ENCODE measurements at places on chromosomes 11 and 22.

- no peak for DNase-seq
Observed at GRCh38 chr22:48425091-48425506, 1402.6 kb downstream of the BRD1 start.

- DNase-seq, result no peak
Observed at GRCh38 chr22:46881373-46882118, 119.1 kb downstream of the TBC1D22A start.

GRCh38 chr11:12436266-12436665 is 58.9 kb downstream of the PARVA start:
- DNase-seq, result no peak

DNA sequence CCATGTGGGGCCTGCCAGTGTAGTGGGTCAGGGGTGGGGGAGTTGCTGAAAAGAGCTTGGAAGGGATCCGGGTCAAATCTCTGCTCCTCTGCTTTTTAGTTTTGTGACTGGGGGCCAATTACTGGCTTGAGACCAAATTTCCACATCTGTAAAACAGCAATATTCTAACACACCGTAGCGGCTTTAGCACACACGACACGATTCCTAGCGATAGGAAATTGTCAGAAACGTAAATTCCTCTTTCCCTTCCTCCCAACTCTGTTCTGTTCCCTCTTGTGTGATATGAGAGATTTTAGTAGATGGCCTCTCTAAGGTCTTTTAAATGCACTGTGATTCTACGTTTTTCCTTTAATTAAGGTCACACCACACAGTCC is 71.9 kb downstream of the MICAL2 start:
- DNase-seq, result no peak

- no peak for DNase-seq
Observed at GRCh38 chr11:110435780-110436717, 6.3 kb downstream of the FDX1 start.

- no peak for DNase-seq
Observed at GRCh38 chr11:128500493-128500892, 86.9 kb downstream of the ETS1 start.

- no peak for DNase-seq
Observed at GRCh38 chr11:13206086-13206640, 71.4 kb upstream of the BMAL1 start.

- DNase-seq, result no peak
Observed at GRCh38 chr11:518463-519202, 11.6 kb upstream of the RNH1 start.

GRCh38 chr11:20840341-20840740 is 171.0 kb downstream of the NELL1 start:
- DNase-seq, result no peak

DNA sequence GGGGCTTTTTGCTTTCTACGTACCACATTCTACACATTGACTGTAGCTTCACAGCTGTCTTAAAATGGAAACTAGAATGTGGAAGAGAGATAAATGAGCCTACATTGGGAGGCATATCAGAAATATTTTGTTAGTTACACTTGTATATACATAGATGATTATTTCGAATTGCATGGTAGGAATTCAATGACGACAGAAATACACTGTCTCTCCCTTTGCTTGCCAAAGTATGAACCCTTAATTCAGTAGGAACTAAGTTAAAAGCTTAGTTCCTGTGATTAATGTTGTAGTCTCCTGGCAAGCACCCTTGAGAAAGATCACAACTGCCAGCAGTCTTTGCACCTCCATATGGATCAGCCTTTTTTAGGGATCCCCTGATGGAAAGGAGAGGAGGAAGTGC is 10.1 kb downstream of the C11orf87 start:
- DNase-seq, result no peak

- DNase-seq, result no peak
Observed at GRCh38 chr11:122362381-122362780, 246.4 kb upstream of the BLID start.

DNA sequence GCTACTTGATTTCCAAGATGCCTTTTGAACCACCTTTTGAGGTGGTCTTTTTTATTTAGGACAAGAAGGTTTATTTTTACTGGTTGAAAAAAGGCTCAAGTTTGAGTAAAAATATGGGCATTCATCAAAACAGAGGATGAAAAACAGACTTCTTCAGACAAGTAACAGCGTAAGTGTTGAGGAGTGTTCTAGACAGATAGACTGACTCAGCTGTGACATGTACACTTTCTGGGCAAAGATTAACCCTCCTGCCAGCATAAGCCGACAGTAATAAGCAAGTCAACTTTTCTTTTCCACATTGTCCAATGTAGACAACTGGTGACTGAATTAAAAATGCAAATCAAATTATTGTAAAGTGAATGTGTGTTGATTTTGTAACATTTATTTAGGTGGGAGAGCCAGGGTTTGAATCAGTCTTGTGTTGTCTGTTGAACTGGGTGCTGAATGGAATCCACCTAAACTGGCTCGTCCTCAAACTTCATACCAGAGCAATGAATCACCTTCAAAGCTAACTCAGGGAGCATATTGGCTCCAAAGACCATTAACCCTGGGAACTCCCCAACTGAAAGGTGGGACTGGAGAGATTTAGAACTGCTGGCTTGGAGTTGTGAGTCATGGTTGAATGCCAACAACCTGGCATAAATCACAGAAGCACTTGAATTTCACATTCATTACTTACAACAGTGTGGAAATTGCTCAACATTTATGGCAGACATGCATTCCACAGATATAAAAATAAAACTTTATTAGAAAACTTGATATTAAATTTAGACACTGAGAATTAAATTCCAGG is 377.0 kb downstream of the ETS1 start:
- no peak for DNase-seq

DNA sequence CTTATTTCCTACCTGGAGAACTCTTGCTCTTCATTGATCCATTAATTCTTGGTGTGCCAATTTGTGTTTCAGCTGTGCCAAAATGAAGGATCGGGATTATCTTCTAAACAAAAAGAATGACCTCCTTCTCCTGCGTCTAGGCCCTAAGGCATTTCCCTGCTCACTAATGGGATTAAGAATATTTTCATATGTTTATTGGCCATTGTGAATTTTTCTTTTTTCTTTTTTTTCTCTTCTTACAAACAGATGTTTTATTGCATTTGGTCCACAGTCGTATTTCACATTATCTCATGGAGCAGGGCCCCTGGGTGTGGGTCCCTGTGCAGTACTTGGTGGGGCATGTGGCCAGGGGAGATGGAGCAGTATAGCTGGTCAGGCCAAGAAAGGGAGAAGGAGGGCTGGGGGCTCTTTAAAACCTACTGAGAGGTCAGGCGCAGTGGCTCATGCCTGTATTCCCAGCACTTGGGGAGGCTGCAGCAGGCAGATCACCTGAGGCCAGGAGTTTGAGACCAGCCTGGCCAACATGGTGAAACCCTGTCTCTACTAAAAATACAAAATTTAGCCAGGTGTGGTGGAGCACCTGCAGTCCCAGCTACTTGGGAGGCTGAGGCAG is 35.3 kb upstream of the HORMAD2 start:
- no peak for DNase-seq

DNA sequence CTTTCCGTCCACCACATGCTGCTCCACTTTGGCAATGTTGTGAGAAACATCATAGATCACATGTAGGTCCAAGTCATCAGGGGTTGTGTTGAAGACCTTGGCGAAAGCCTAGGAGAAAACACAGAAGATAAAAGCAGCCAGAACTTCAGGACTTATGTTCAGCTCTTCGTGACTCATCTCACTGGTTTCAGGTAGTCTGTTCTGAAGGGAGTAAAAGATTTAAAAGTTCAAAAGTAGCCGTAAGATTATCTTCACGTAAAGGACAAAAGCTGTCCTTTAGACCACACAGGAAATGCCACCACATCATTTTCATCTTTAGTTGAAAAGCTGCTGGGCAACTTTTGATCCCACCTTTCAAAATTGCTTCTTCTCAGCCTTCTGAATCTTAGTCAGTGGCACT is 16.9 kb downstream of the RTCB start:
- DNase-seq, result no peak

- no peak for DNase-seq
Observed at GRCh38 chr22:31618057-31618456, 44.0 kb downstream of the PISD start.
